Breast epithelium (tissue), 4 donors: ENCODE measurements at places on chromosomes 2 and 18. TPM values are rescaled to one million over a fixed set of nuclear protein-coding genes. Genes with fewer than 3 reads are reported as not detected.

Gene FAM124B
- 3.5 TPM for total RNA-seq

Gene IRS1
- total RNA-seq: 22.3 TPM

- DNase-seq: no peak
These were observed 594.0 kb upstream of the LINC00305 start for GRCh38 chr18:64742898-64743297.

DNA sequence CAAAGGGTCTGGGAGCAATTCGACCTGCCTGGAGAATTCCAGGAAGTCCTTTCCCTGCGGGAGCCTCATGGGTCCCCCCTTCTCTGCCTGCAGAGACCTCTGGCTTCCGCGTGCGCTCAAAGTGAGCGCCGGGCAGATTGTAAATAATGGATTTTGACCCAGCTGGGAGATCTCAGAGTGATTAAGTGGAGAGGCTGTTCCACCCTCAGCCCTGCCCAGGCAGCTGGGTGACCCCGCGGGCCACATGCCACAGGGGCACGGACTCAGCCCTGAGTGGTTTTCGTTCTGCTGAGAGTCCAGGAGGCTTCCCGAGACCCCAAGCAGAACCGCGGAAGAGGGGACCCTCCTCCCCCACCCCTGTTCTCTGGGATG lies 1.2 kb downstream of the KCNG2 start:
- DNase-seq: no peak

Gene NT5DC4
- total RNA-seq: not detected

DNA sequence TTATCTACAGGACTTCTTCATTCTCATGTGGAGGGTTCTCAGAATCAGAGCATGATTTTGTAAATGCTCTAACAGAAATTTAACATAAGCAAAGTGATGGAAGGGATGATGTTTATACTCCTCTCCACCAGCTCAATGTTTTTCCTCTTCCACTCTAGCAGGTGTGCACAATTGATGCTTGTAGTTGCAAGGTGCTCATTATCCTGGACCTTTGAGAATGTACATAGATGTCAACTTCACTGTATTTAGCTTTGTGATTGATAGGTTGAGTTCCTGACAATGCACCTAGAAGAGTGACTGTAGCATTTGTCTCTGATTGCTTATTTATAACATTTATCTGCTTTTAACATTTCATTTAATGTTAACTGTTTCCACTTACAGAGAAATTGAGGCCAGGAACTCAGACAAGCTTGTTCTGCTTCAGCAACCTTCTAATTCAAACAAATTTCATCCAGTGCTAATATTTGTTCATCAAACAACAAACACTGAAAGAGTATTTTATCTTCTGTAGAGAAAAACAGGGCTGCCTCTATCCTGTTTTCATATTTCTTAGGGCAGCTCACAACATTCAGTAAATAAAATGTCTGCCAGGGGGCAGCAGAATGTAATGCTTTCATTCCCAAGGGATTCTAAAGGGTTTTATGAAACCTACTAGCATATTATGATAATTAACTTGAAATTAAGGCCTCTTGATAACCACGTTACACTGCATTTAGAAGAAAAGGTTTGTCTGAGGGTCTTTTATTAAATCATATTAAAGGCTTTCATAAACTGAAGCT lies 127.9 kb upstream of the NOL4 start:
- no peak for DNase-seq

Gene CFAP210
- not detected for total RNA-seq

- DNase-seq: peak; percentile 62
These were observed 70.0 kb downstream of the NAB1 start for GRCh38 chr2:190718652-190719526.

GRCh38 chr2:66526180-66526579 lies 91.3 kb downstream of the MEIS1 start:
- DNase-seq: no peak

DNA sequence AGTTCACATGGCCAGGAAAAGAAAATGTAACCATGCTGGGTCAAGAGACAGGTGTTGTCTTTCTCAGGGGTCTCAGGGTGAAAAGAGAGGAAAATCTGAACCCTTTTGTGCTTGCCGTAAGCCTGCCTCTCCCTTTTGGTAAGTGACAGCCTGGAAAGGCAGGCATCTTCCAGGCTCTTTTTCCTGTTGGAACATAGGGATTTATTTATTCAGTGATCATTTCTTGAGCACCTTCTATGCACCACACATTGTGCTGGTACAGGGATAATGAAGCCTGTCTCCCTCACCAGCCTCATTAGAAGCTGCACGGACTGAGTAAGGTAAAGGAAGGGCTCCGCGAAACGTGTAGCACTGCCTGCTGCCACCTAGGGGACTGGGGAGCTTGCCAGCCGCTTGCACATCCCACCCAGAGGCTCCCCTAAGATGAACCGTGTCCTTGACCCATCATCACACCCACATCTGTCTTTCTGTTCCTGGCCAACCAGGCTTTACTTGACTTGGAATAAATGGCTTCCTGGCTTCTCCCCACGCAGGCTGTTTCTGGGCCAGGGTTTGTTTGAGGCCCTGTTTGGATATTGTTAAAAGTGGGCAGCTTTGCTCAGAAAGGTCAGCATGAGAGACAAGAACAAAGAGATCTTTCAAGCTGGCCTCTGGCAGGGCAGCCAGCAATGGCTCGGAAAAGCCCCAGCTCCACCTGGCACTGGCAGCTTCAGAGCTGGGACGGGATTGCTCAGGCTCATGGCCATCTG lies 73.3 kb upstream of the MCFD2 start:
- DNase-seq: no peak

- DNase-seq: no peak
These were observed 459 bp upstream of the ESPNL start for GRCh38 chr2:238099714-238100048.

Gene PLEKHM3
- total RNA-seq: 35.0 TPM

- peak; percentile 97 for DNase-seq
These were observed 24.9 kb upstream of the RHOB start for GRCh38 chr2:20421988-20422370.

DNA sequence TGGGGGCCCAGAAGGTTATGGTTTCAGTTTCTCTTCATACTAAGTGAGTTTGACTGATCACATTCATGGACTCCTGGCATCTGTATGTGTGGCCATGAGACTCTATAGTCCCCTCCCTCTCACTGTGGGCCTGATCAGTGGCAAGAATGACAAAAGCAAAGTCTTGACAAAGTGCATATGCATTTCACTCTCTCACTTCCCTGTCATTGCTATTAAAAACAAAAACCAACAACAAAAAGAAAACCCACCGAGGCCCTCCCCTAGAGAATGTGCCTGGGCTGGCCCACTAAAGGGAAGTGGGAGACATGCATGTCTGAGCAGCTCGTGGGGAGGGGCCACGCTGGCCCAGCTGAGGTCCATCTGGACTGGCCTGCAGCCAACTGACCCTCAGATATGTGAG lies 600.1 kb upstream of the RAB6C start:
- no peak for DNase-seq

DNA sequence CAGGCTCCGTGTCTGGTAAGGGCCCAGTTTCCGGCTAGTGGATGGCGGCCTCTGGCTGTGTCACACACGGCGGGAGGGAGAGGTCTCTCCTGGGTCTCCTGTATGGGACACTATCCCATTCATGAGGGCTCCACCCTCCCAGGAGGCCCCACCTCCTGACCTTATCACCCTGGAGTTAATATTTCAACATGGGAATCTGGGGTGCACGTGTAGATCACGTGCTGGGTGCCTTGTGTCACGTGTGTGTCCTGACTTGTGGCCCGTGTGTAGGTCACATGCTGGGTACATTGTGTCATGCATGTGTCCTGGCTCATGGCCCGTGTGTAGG lies 9.9 kb downstream of the NEU4 start:
- peak; percentile 25 for DNase-seq

Gene OSBPL6
- 1.8 TPM for total RNA-seq

GRCh38 chr2:32647180-32647651 lies 19.4 kb downstream of the TTC27 start:
- DNase-seq: no peak

DNA sequence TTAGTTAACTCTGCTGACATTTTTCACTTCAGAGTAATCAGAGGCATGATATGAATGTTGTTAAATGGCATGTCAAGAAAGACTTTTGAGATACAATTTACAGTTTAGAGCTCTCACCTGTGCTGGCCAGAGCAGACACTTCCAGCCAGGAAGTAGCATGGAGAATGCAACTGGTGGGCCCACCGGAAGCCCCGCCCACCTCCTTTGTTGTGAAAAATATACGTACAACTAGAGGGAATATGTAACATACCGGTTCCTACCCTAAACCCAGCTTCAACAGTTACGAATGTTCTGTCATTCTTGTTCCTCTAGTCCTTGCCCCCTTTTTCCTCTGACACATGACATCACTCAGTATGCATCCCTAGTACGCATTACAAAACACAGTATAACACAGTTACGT lies 70.2 kb upstream of the ITM2C start:
- DNase-seq: no peak

GRCh38 chr2:147632198-147632597 lies 212.6 kb upstream of the ACVR2A start:
- DNase-seq: no peak
